ENCODE measurements at places on chromosomes 7 and 10.

- no peak for DNase-seq
Observed at GRCh38 chr7:145339319-145339718, 503.5 kb upstream of the TPK1 start.

- no peak for DNase-seq
Observed at GRCh38 chr10:114151892-114152291, 22.1 kb downstream of the CCDC186 start.

GRCh38 chr10:77638321-77639101 is 903 bp upstream of the KCNMA1 start:
- no peak for DNase-seq

GRCh38 chr10:103839519-103839871 is 15.9 kb downstream of the SH3PXD2A start:
- no peak for DNase-seq

GRCh38 chr10:16776896-16777295 is 40.3 kb downstream of the RSU1 start:
- no peak for DNase-seq

DNA sequence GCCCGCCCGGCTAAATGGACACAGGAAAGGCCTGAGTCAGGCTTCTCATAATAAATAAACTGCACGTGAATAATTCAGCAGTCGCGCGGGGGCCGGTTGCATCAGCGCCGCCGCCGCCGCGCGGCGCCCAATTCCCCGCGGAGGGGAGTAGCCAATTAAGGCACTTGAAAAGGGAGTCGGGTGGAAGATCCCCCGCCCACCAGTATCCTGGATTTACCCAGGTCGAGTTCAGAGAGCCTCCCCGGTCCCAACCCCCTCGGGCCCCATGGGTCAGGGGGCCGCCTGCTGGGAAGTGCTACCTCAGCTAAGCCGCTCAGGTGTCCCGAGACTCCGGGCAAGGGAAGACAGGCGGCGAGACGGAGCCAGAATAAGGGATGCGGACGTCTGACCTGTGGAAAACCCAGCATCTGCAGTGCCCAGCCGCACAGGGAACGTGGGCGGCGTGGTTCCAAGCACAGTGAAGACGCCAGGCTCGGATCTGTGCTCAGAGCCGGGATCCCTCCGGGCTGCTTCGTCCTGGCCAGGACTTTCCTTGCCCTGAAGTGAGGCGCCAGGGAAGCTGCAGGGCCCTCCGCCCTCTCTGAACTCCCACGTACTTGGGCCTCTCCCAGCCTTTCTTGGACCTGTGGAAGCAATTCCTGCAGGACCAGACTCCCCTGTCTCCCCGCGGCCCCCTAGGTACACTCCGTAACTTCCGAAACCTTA is 7.3 kb upstream of the LBX1 start:
- DNase-seq: no peak

DNA sequence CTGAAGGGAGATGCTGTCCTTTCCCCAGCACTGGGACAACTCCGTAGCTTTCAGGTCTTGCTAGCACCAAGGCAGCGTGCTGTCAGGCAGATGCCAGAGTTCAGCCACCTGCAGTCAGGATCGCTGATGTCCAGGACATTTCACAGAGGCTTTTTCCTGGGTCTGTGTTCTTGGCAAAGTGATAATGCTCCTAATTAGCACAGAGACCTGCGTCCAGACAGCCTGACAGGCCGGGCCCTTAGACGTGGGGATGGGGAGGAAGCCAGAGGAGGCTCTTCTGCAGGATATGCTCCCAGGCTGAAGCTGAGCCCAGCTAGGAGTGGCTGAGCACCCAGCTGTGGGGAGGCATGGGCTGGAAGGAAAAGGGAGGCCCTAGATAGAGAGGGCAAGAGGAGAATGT is 82.5 kb upstream of the TBX20 start:
- DNase-seq: no peak

DNA sequence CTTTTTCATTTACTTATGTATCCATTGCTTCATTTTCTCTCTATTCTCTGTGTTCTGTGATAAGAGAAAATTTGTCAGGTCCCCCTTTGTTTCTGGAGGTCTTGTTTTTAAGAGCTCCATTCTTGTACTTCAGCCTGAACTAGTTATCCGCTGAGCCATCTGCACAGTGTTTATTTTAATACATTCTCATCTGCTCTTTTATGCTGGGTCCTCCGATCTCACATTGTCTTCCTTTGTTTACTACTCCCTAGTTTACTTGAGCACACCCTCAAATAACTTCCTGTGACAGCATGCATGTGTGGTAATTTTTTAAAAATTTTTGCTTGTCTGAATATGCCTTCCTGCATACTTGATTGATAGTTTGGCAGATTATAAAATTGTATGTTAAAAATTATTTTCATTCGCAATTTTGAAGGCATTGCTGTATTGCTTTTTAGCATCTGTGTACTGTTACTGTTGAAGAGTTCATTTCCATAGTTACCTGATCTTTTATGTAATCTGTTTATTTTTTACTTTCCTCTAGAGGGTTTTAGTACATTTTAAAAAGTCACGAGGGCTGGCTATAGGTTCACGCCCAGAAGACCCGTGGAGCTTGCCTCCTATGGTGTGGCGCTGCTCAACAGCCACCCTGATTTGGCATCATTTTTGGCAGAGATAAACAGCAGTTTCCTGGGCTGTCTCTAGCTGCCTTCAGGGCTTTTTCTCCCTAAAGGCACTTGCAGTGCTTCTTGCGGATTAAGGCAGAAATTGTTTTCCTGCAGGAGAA is 31.9 kb downstream of the RSBN1L start:
- DNase-seq: no peak
